Stimulated activated CD4-positive, alpha-beta T cell treated with anti-CD3 and anti-CD28 coated beads, Interleukin-15, amount 100 ng/mL, for 48 hours (primary cell): ENCODE measurements at places on chromosomes 4 and X.

DNA sequence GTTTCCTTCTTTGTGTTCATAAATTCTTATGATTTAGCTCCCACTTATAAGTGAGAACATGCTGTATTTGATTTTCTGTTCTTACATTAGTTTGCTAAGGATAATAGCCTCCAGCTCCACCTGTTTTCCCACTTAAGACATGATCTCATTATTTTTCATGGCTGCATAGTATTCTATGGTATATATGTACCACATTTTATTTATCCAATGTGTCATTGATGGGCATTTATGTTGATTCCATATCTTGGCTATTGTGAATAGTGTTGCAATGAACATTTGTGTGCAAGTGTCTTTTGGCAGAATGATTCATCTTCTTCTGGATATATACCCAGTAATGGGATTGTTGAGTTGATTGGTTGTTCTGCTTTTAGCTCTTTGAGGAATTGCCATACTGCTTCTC lies 1234.8 kb downstream of the ADGRL3 start:
- DNase-seq, result no peak

GRCh38 chrX:51257490-51257889 lies 75.1 kb upstream of the NUDT10 start:
- DNase-seq, result no peak

DNA sequence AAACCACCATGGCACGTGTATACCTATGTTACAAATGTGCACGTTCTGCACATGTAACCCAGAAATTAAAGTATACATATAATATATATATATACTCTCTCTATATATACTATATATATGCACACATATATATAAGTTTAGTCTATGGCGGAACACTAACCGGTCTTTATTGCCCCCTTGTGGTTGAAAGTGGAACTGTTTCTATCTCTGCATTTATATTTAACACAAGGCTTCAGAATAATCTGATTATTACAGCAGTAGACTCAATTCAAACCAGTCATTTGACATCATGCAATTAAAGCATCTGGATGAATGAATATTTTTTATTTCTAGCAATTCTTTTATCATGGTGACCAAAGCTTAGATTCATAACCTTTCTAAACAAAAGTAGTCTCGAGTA lies 14.6 kb downstream of the RAB9B start:
- no peak for DNase-seq

- no peak for DNase-seq
Observed at GRCh38 chr4:24805067-24805466, 9.7 kb downstream of the SOD3 start.

GRCh38 chrX:817759-818300 lies 187.2 kb downstream of the SHOX start:
- no peak for DNase-seq

- no peak for DNase-seq
Observed at GRCh38 chr4:166318810-166319525, 445.9 kb downstream of the TLL1 start.

DNA sequence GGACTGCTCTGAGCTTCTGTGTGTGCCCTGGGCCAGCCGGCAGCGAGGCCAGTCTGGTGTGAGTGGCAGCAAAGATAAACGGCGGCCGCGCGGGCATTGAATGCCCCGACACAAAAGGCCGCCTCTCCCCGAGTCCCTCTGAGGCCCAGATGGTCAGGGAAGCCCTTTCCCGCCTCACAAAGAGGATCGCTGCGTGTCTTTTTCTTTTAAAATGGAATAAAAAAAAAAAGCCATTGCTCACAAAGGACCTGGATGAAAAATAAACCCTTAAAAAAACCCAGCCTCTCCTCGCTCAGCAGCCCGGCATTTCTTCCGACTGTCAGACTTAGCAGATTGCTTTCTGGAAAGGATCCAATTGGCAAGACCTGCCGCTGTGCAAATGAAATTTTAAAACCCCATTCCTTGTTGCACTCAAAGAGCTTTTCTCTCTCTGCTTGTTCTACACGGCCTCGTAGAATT lies 578.7 kb downstream of the BCOR start:
- DNase-seq, result no peak

DNA sequence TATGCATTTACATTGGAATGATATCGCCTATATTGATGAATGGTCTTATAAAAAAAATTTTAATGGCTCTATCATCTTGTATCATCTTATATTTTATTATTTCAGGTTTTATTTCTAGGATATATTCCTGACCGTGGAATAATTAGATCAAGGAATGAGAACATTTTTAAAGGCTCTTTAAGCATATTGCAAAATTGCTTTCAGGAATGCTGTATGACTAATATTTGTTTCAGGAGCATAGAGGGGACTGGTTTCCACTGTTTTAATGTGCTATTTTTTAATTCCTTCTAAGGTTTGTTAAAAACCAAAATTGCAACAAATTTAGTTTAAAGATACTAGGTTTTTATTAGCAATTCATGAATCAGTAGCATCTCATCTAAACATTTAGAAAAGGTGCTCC lies 120.2 kb downstream of the BMPR1B start:
- no peak for DNase-seq

DNA sequence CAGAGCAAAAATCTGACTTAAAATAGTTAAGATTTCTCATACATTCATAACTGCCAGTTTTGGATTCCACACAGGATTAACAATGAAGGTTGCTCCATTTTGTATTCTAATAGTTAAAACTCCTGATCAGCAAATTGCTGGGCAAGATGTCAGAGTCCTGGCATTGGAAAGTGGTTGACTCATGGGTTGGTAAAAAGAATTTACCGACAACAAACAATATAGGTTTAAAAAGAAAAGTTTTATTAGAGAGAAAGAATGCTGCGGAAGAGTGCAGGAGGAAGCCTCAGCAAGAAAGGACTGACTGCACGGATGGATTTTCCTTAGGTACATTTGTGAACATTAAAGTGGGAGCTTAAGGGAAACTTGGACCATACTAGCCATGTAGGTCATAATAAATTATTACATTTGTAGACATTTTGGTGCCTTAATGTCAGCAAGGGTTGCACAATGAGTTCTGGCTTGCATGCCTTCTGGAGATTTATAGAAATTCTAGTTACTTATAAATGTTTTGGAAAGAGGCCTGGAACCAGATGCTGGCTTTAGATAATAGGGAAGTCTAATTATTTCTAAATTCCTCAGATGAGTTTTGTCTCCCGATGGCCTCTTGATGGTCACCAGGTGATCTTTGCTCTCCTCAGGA lies 25.4 kb upstream of the IL2 start:
- DNase-seq, result no peak

DNA sequence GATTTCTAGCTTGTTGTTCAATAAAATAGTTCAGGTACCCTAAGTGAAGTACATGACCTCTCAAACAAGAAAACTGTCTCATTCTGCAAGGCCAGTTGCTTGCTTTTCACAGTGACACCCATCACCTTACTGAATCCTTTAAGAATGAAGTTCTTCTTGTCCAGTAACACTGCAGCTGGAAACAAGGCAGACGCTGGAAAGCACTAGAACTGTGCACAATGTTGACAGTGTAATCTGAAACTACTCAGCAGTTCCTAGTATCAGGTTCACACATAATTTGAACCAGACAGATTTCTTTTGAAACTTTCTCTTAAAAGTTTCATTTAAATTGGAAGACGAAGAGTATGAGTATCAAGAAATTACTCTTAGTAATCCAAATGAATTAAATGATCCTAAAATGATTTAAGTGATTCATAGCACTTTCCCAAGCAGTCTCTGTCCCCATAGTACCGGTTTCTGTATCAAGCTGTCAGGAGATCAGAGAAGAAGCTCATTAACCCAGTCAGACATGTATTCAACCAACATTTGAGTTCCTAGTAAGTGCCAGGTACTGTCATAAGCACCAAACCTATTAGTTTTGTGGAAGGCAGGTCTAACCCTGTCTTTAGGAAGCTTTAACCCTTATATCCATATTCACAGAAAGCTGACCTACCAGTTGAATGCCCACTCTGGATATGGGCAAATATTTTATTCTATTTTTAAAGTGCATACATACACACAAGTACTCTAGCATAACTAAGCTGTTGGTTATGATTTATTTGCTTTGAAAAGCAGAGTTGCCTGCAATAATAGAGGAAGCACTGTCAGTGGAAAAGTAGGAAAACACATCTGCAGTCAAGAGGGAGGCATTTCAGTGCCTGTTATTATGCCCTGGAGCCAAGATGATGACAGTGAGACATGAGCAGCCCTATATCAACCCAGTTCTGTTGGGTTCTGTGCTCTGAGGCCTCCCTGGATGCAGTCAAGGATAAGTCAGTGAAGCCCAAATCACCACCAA lies 63.6 kb downstream of the PALLD start:
- no peak for DNase-seq

DNA sequence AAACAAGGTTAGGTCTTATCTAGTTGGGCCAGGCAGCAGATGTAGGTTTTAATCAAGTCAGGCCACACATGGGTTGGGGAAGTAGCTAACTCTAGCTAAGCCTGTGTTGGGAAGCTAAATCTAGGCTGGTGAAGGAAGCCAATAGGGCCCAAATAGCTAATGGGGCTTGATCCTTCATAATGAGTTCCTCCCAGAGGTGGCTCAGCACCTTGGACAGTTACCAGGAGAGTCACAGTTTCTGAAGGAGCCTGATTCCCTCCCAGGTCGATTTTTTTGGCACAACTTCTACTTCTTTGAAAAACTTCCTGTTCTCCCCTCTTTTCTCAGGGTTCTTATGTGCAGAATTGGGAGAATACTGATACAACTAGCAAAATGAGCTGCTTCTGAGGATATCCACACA lies 242.5 kb upstream of the PRPS2 start:
- DNase-seq, result no peak

DNA sequence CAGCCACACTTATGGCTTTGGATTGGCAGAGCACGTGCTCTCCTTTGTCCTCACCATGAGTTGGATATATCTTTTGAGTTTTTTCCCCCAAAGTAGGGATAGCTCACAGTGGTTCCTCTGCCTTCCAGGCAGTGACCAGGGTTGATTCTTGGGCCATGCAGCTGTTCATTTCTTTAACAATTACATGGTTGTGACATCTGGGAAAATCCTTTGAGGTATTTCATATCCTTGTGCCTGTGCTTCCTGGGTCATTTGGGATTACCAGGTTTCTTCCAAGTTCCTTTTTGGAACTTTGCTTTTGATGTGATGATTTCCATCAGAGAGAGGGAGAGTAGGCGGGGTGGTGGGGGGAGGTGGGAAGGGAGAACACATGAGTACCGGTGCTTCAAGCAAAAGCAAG lies 15.6 kb downstream of the BCORL1 start:
- no peak for DNase-seq

- DNase-seq, result no peak
Observed at GRCh38 chr4:152247271-152247975, 288.5 kb downstream of the FBXW7 start.

DNA sequence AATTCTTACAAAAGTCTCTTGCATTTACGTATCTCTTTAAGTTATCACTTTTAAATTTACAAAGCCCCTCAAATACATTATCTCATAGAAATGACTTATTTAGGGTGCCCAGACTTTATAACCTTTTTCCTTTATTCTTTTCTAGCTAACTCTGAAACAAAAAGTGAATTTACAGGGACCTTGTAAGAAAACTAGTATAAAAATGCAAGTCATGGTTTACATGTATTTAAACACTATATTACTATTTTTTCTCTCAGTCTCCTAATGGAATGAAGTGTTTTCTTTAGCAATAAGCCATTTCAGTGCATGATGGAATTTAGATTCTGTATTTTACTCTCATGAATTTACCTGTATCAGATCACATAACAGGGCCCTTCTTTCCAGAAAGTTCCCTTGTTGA lies 14.5 kb upstream of the HEPH start:
- DNase-seq, result no peak

- no peak for DNase-seq
Observed at GRCh38 chr4:14361084-14361483, 641.2 kb upstream of the CPEB2 start.

- DNase-seq, result no peak
Observed at GRCh38 chr4:104973708-104974107, 173.0 kb upstream of the TET2 start.

- DNase-seq, result no peak
Observed at GRCh38 chrX:113400193-113400704, 559.6 kb upstream of the AMOT start.

DNA sequence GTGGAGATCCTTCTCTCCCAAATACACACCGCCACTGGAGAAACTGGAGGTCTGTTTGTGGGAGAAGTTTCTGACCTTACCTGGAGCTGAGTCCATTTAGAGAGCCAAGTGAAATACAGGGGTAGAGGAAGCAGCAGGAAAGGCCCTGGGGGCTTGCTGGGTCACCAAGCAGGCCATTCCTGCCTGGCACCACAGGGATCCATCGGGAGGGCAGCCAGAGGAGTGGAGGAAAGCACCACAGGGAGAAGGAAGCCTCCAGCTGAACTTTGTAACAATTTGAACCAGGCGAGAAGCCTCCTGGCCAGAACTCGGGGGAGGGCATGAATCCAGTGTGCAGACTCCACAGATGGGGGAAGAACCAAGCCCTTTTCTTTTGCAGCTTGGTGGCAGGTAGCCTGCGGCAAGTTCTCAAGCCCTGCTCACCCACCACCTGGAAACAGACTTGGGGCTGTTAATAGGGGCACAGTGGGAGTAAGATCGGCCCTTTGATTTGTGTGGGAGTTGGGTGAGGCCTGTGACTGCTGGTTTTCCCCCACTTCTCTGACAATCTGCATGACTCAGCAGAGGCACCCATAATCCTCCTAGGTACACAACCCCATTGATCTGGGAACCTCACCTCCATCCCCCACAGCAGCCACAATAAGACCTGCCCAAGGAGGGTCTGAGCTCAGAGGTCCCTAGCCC lies 94.6 kb downstream of the IRS4 start:
- DNase-seq, result no peak

GRCh38 chrX:9781941-9782340 lies 4.3 kb upstream of the SHROOM2 start:
- DNase-seq, result no peak

DNA sequence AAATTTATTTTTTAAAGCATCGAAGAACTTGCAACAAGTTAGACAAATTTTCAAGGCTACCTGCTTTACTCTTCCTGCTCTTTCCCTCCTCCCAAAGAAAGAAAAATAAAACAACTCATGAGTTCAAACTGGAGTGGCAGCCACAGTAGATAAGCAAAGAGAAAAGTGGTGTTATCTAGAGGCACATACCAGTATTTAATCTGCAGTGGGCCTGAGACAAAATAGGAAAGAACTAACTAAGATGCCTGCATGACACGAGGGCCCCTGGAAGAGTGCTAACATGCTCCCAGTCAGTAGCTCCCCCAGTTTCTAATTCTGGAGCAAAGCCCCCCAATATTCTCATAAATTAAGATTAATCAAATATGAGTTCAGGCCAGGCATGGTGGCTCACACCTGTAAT lies 7.9 kb downstream of the ARL9 start:
- no peak for DNase-seq
